Activated naive CD4-positive, alpha-beta T cell treated with Interleukin-2 at 50 U/mL for 16 hours (primary cell): ENCODE measurements at places on chromosomes 3 and 15.

DNA sequence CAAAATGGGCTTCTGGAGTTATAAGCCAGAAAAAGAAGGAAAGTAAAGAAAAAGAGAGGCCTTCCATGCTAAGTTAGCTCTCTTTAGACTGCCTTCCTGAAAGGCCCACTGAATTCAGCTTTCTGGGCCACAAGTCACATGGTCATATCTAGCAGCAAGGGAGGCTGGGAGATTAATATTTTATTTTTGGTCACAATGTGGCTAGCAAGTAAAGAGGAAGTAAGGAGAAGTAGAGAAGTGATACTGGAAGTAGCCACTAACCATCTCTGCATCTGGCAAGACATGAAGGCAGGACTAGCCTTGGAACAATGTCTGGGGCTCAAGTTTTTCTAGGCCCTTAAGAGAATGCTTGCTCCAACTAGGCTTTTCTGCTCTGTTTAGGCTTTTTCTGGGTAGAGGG lies 81.8 kb upstream of the UBE2E1 start:
- no peak for DNase-seq

GRCh38 chr3:68136411-68136810 lies 482.0 kb upstream of the SUCLG2 start:
- no peak for DNase-seq

- no peak for DNase-seq
Measured at GRCh38 chr15:101542306-101543025, 53.0 kb upstream of the PCSK6 start.

DNA sequence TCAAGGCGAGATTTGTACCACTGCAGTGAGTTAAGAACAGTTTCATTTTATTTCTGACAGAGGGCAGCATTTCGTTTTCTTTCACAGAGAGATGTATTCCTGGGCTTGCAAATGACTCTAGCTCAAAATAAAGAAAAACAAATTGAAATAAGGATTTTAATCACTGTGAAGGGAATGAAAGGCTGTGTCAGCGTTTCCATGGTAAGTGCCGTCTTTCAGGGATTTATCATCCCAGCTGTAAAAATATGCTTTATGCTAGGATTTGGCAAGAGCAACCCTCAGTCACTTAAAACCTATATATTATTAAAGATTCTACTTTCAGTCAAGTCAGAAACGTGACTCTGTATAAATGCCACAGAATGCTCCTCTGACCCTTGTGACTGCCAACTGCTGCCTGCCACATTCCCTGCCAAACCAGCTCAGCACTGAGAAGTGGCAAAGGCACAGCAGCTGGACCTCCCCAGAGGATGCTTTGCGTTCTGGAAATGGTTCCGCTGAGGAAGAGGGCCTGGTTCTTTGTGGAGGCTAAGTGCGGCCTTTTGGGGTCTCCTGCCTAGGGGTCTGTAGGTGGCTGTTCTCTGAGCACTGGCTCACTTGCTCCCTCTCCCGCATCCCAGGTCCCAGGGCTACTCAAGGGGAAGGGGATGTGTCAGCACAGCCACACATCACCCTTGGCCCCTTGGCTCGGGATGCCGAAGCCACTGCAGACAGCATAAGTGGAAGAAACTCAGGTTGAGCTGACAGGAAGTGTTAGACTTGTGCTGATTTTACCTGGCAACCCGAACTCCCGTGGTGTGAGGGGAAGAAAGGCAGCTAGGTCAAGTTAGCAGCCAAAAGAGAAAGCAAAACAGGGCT lies 56.6 kb upstream of the POMGNT2 start:
- DNase-seq, result peak; percentile 40

DNA sequence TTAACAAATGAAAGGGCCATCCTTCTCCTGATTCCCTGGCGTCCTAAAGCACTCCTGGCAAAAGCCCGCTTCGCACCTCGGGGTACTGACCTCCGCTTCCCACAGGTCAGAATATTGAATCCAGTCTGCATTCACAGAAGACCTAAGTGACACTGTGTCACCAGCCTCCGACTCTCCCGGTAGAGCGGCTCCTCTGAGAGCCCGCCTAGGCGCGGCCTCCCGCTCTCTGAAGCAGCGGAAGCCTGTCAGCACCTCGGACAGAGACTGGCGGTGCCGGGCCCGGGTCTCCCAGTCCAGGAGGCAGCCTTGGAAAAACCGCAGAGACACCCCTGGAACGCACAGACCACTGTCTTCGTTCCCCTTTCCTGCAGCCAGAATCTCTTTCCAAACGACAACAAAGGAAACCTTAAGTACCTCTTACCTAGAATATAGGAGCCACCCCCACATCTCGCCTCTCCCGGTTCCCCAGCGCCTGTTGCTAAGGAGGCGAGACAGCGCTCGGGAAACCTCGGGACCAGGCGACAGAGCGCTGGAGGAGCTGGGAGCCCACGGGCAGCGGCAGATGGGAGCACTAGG lies 1.2 kb downstream of the GABRB3 start:
- DNase-seq, result no peak

DNA sequence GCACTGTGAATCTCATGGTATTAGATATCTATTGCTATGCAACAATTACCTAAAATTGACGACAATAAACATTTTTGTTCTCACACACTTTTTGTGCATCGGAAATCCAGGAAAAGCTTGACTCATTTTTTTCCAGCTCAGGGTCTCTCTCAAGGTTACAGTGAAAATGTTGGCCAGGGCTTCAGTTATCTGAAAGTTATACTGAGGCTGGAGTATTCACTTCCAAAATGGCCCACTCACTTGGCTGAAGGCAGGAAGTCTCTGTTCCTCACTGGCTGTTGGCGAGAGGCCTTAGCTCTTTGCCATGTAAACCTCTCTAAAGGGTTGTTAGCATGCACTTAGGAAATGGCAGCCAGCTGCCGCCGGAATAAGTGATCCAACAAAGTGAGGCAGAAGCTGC lies 41.4 kb downstream of the OSTN start:
- no peak for DNase-seq

DNA sequence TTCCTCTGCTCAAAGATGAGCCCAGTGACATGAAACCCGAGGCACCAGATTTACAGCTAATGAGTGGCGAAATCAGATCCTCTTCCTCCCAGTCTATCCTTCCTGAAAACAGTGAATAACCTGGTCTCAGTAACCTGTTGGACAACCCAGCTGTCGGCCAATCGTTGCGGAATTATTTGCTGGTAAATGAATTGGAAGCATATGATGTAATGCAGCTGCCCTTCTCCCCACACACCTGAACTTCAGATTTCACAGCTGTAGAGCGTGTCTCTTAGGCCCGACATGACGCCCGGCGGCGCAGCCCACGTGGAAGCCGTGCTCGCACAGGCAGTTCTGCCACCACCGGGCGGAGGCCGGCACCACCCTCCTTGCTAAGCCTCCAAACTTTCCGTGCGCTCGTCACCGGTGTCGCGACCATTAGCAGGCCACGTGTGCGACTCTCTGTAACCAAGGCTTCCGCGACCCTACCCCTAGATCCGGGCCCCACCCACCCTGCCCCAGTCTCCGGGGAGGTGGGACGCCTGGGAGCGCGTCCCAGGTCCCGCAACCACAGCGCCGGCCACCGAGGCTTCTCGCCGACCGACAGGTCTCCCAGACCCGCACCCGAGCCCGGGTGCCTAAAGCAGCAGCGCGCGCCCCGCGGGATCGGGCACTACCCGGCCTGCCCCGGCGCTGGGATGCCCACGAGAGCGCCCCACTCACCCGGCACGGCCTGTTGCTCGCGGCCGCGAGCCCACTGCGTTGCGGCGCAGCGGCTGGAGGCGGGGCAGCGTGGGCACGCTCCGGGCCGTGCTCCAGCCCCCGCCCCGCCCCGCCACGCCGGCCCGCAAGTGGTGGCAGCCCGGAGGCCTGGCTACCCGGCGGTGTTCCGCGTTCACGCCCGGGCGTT lies at the start of gene RIOX2:
RIOX2 (minus strand) TSS at position 753 of the 889 bp plus-strand sequence. CDS start 4,838 bp downstream, outside the sequence.
- DNase-seq, result peak; percentile 82

DNA sequence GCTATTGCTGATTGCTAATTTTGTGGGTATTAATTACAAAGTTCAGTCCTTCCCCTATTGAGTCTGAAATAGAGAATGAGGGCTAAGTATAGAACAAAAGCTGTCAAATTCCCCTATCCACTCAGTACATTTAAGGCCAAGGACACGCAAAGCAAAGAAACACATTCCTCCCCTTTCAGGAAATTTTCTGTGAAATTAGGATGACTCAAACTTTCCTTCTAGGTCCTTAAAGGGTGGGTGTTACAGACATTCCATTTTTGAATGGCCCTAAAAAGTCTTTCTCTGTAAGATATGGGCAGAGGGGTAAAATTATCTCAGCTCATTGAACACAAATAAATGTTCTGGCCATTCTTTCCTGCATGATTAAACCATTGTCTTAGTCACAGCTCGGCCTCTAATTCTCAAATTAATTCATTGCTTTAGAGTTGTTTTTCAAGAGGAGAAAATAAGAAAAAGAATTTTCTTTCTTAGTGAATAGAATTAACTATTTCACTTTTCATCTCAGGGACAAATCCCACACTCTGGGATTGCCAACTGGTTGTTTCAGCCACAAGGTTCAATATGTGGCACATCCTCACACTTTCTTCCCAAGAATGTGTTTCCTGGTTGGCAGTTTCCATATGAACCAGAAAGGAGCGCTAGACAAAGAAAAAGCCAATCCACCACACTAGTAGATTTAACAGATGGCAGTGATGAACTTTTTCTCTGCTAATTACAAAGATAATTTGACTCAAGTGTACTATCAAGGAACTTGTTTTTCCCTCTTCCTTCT lies 424.1 kb downstream of the ZNF385D start:
- no peak for DNase-seq

- DNase-seq, result no peak
Measured at GRCh38 chr3:71438904-71439303, 144.6 kb downstream of the FOXP1 start.

- no peak for DNase-seq
Measured at GRCh38 chr3:49668861-49669260, 5.3 kb upstream of the APEH start.

DNA sequence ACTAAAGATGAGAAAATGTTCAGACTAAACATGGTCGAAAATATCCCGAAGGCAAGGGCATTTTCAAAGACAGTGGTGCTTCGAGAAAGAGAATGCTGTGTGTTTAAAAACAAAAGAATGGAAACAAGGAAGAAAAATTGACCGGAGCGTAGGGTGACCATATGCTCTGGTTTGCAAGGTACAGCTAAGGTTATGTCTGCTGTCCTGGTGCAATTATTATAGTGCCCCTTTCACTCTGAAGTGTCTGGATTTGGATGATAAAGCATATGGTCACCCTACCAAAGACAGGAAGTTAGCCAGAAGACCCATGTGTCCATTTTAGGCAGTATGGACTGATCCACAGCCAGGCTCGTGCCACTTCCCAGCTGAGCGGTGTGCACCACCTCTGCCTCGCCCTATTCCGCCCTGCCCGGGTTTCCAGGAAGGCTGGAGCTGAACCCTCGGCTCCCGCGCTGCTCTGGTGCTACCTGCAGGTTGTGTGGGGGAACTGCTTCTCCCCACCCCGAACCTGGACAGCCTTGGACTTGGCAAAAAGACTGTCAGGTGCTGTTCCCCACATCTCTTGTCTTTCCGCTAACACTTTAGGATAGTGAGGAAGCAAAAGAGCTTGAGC lies 25.2 kb downstream of the GOLGA6D start:
- peak; percentile 4 for DNase-seq

DNA sequence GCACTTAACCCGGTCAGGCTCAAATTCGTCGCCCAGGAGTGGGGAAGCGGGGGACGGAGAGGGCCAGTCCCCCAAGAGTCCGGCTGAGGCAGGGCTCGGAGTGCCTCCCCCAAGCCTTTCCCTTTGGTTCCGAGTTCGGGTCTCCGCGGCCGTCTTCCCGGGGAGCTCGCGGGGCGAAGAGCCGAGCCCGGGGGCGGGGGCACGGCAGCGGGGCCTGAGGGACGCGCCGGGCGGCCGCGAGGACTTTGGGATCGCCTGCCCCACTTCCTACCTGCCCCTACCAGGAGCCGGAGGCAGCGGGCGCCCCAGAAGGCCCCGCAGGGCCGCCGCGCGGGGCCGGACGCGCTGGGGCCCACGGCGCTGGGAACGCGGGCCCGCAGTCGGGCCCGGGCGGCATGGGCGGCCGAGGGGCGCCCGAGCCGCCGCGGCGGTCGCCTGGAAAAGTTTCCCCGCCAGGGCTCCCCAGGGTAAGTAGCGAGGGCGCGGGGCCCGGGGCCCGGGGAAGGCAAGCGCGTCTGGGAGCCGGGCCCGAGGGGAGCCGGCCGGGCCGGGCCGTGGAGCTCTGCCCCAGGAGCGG lies 2.8 kb downstream of the FURIN start:
- DNase-seq, result peak; percentile 30

DNA sequence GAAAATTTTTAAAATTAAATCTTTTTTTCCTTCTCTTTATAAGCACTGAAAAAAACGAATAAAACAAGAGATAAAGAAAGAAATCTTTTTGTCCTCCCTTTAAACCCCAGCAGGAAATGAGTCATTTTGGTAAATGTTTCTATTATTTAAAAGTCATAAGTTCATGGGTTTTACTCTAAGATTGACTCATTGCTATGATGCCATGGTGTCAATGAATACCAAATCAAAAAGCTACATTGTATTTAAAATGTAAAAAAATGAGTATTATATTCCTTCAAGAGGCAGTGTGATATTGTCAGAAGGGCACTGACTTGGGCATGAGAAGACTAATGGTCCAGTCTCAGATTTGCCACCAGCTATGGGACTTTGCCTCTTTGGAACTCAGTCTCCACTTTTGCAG lies 303.4 kb upstream of the DNAJC19 start:
- no peak for DNase-seq

DNA sequence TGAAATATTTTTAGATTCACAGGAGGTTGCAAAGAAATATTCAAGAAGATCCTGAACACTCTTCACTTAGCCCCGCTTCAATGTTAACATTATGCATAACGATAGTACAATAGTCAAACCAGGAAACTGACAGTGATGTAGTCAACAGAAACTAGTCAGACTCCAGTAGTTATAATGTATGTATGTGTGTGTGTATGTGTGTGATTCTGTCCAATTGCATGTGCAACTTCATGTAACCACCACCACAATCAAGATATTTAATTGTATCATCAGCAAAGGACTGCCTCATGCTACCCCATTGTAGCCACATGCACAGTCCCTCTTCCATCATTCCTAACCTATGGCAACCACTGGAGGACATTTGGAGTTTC lies 77.9 kb downstream of the APBA2 start:
- no peak for DNase-seq

DNA sequence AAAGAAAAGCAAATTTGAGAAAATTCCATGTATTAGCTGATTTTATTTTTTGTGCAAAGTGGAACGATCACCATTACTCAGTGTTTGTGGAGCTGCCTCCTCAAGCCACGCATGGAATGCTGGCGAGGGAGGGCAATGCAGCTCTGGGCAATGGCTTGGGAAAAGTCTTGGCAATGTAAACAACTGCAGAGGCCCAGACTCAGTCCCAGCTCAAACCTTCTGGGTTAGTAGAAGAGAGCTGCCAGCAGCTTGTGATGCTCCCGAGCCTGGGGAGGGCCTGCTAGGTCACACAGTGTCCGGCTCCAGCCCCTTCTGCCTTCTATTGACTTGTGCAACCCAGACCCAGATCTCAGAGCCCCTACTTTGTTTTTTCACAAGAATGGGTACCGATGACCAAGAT lies 4.3 kb downstream of the EPHB1 start:
- DNase-seq, result no peak

- no peak for DNase-seq
Measured at GRCh38 chr3:97713634-97714033, 50.9 kb upstream of the ARL6 start.

- no peak for DNase-seq
Measured at GRCh38 chr3:120344349-120344748, 4.8 kb downstream of the LRRC58 start.

GRCh38 chr15:46409841-46410301 lies 775.0 kb downstream of the SQOR start:
- DNase-seq, result no peak

- DNase-seq, result no peak
Measured at GRCh38 chr3:108181172-108181571, 41.1 kb downstream of the IFT57 start.

- DNase-seq, result no peak
Measured at GRCh38 chr3:57126244-57126643, 38.9 kb downstream of the IL17RD start.
